ENCODE measurements at places on chromosomes 1 and 21.

DNA sequence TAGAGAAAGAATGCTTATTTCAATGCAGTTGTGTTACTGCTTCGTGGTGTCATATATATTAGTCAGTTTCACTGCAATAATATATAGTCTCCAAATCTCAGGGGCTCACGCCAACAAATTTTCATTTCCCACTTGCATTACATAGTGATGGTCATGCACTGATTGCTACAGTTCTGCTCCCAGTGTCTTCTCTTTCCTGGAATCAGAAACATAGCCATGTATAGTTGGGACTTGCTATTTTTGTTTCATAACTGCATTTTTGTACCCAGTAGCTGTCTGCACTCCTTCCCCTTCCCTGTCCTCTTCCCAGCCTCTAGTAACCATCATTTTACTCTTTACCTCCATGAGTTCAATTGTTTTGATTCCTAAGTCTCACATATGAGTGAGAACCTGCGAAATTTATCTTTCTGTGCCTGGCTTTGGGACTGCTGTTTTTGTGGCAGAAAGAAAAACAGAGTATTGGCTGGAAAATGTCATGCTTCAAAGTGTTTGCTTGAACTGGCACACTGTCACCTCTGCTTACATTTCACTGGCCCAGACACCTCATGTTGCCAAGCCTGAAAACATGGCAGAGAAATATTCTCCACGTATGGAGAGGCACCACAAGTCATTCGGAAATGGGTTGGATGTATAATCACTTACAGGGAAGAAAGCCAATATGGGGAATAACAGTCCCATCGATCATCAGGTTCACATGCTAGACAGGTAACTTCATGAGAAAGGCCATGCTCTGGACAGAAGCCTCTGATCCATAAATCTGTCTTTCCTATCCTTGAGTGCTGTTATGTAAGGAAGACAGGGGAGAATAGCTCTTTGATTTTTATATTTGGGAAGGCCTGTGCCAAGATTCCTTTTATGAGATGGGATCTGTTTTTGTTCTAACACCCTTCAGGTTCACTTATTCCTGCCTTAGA, 60.4 kb upstream of the BACH1 start:
- DNase-seq: no peak

DNA sequence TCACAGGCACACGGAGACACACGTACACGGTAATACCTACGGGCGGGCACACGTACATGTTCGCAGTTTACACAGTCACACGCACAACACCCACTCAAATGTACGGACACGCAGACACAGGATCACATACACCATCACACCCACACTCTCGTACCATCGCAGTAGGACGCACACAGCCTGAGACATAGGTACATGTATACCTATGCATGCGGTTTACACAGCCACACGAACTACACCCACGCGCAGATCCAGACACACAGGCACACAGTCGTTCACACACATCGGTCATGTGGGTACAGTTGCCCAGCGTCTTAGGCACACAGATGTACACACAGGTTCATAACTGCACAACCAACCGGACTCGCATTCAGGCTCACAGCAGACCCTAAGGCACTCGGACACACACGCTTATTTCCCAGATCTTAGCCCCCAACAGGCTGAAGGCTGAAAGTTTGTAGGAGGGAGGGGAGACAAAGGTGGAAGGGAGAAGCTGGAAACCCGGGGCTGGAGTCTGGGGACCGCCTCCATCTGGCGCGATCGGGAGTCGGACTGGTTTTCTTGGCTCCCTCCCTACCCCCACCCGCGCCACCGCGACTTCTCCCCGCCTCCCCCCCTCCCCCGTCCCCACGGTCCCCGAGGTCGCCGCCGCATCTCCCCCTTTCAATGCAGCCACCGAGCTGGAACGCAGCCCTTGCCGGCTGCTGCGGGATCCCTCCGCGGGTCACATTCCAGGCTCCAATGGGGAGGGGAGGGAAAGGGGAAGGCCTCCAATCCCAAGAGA, 51.9 kb upstream of the SYNC start:
- DNase-seq: no peak

DNA sequence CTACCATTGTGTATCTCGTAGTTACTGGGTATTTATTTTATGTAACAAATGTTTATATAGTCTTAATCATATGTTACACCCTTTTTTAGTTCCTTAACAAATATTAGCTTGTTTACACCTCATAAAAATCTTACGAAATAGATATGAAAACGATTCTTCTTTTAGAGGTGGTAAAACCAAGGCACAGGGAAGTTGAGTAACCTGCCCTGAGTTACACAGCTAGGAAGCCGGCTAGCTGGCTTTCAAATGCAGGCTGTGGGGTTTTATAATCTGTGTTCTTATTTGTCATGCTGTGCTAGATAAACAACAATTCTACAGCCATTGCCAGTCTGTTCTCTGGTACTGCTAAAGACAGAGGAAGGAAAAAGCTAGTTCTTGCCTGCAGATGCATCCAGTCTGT, 109.6 kb downstream of the NOS1AP start:
- no peak for DNase-seq

DNA sequence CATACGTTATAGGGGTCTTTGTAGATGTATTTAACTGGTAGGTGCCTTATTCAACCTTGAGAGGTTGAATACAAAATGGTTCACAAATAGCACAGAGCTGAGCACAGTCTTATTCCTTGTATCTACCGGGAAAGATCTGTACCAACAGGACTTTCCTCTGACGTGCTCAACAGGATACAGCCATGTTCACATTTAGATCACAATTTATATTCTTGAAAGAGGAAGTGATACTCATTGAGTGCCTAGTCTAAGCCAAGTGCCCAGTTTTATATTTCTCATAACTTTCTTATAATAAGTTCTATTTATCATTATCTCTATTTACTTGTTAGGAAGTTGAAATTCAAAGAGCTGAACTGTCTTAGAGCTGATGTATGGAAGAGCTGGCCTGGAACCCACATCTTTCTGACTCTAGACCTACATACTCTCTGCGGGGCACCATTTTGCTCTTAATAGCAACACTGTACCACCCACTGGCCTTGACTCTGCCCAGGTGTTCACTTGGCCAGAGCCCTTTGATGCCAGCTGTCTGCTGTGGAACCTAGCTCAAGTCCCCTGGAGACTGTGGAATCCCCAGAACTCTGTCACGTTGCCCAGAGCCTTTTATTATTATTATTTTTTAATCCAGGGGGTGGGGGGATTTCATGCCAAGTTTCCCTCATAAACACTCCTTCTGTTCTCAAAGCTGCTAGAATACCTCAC, 156.2 kb downstream of the TPR start:
- no peak for DNase-seq

DNA sequence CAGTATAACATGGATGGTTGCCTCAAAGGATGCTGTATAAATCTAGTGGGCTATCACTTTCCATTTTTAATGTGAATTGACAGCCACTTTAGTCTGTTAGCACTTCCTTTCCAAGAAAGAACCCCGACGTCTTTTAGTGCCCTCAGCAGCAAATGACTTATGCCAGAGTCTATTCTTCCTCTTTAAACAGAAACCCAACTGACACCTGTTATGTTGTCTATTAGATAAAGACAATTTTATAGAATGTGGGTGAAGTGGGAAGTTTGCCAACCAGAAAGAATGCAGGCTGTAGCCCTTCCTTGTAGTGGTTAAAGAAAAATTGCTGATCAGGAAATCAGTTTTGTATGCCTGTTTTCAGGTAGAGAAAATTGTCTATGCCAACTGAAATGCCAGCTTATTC, 344.9 kb downstream of the ZNF326 start:
- no peak for DNase-seq

- no peak for DNase-seq
These were observed 35.8 kb downstream of the PLEKHA6 start for GRCh38 chr1:204323887-204324286.

DNA sequence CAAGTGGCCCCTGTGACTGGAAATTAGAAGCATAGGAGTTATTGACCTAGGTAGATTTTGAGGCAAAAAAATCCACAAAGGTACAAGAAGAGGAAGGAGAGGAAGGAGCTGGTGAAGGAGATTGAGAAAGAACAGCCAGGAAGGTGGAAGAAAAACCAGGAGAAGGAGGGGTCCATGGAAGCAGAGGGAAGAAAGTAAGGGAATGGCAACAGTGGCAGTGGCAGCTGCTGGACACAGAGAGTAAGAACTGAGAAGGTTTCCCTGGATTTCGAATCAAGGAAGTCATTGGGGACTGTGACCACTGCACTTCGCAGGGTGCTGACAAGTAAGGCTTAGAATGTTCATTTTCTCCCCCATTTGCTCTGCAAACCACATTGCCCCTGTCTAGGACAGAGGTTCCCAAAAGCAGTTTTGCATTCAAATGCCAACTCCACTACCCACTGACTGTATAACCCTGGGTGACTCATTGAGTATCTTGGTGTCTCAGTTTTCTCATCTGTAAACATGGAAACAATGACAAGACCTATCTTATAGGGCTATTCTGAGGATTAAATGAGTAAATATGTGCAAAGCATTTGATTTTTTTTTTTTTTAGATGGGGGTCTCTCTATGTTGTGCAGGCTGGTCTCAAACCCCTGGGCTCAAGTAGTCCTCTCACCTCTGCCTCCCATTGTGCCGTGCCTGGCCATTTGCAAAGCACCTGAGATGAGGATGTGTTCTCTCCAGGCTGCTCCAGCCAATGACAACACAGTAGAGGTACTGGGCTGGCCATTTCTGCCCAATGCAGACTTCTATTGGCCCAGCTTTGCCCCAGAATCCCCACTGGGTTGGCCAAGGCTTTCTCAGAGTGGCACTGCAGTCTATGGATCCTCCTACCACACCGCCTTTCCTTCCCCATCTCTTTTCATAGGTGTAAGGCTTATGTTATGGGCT, 9.3 kb upstream of the CAPN2 start:
- DNase-seq: no peak

DNA sequence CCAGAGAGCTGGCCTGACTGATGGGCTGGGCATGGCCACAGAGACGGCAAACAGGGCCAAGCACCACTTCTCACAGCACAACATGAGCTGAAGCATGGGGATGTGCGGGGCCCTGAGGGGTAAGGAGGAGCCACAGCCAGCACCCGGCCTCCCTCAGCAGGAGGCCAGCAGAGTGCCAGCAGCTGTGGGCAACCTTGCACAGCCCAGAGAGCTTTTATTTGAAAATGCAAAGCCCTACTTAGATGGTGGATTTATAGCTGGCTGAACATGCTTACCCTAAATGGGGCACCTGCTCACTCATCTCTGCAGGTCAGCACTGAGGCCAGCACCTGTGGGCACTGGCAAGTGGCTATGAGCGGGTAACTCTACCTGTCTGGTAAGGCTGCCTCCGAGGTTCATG, 44.1 kb downstream of the SLC66A1 start:
- no peak for DNase-seq

DNA sequence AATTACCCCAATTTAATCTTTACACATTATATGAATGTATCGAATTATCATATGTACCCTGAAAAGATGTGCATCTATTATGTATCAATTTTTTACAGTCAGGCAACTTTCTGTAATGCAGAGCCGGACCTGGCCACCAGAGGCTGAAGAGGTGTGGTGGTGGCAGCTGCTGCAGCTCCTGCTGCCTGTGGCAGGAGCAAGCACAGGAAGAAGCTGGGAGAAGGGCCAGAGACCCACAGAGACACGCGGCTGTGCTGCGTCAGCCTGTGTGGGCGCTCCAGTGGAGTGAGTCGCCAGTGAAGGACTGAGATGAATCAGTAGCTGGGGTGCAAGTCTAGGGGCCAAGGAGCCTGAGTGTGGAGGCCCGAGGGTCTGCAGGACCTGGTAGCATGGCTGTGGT, 74.3 kb upstream of the COG2 start:
- DNase-seq: peak; percentile 66

DNA sequence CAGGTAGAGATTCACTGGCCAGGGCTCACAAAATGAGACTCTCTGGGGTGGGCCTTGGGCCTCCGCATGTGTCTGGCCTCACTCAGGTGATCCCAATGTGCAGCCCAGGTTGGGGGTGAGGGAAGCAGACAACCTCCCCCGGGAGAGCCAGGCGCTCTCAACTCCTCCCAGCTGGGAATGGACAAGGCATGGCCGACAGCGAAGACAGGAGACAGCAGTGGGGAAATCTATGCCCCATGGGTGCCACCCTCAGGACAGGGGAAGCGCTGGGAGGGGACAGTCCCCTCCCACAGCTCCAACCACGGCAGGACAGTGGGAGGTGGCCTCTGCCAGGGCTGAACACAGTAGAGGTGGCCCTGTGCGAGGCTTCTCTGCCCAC, 47.7 kb downstream of the PRDM15 start:
- no peak for DNase-seq

- no peak for DNase-seq
These were observed 203.5 kb upstream of the ZNHIT6 start for GRCh38 chr1:85911742-85912141.

GRCh38 chr1:15668089-15668754, 15.9 kb upstream of the PLEKHM2 start:
- DNase-seq: no peak

- DNase-seq: no peak
These were observed 60.5 kb downstream of the CD58 start for GRCh38 chr1:116510361-116510760.

GRCh38 chr1:13456904-13457532, 46.8 kb downstream of the PRAMEF20 start:
- no peak for DNase-seq

- peak; percentile 98 for DNase-seq
These were observed at the start of gene PPP1R15B for GRCh38 chr1:204411451-204412204. Gene PPP1R15B, minus strand, starts transcription at chr1:204411817. Its CDS starts 406 bp downstream, at chr1:204411411.

DNA sequence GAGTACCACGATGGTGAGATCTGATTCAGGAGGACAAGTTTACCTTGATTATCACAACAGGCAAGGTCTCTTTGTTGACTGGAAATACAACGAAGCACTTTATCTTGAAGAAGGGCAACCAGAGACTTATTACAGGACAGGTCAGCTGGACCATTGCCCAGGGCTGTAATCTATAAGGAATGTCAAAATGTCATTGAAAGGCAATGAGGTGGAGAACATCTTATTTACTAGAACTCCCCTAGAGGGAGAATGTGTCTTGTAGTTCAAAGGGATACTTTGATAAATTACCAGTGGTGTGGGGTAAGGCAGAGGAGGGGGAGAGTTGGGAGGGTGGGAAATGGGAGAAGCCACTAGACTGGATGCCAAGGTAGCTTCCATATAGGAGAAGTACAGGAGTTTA, 212.3 kb downstream of the NCAM2 start:
- no peak for DNase-seq

DNA sequence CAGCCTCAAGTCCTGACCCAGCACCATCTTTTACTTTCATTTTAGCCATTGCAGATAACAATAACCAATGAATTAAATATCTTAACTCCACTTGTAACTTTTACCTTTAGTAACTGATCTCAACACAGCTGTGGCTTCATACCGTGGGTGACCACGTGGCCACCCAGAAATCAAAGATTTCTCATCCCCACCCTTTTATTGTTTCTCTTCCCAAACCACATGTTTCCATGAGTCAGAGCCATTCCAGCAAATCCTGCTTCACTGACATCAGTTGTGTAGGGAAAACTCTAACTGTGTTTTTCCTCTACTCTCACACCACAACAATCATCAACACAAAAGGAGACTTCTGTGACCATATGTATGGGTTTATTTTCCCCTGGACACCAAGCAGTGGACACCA, 25.1 kb upstream of the BRDT start:
- DNase-seq: no peak

DNA sequence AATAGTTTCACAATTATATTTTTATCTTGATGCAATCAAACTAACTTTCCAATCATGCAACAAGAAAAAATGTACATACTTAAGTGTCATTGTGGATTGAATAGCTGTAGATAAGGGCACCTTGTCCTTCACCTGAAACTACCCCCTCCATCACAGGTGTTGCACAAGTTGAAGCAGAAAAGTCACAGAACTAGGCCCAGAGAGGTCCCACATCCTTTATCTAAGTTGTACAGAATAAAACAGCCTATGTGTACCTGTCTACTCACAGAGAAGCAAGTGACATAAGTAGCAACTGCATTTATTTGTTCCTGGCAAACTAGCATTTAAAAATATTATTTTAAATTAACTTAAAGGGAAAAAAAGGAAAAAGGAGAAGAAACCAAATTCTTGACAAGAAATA, 256.8 kb downstream of the FAF1 start:
- no peak for DNase-seq
